ENCODE measurements at places on chromosomes 2 and 18.

DNA sequence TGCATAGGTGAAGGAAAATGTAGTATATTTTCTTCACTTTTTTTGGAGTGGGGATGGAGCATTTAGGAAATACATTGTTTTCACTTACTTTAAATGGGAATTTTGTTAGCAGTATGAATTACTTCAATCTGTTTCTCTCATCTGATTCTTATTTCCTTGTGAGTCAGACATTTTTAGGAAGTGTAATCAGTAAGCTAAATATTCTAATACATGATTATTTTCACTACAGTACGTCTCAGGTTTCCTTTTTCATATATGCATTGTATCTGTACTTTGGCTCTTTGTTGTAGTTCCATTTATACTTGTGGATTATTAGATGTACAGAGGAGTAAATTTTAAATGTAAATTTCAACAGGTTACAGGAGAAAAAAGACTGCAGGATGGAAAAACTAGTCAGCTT is 27.9 kb downstream of the GPD2 start:
- DNase-seq: no peak

DNA sequence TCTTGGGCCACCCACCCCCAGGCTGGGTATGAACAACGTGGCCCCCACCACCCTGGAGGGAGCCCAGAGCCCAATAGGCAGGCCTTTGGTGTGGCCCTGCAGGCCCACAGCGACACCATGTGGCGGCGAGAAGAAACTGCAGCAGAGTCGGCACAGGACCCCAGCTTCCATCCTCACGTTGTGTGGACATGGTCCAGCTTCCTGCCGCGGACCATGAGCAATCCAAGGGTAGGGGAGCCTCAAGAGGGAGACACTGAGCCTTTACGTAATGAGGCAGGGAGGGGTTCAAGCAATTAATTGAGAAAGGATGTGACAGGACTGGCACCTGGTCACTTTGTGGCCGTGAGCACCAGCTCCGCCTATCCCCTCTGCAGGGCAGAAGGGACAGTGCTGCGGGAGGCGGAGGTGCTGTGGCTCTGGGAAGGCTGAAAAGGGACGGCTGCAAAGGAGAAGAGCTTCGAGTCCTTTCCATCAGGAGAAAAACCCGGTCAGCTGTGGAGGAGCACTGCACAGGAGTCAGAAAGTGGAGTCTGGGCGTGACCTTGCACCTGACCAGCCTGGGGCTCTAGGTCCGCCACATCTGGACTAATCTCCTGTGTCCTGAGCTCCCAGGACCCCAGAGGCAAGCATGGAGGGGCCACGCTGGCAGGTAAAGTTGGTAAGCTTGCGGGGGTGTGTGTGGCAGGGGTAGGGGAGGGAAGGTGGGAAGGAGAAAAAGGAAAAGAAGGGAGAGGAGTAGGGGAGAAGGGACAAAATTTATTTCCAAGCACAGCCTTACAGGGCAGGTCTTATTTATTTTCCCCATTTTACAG is 44.9 kb downstream of the TMEM37 start:
- peak; percentile 73 for DNase-seq

DNA sequence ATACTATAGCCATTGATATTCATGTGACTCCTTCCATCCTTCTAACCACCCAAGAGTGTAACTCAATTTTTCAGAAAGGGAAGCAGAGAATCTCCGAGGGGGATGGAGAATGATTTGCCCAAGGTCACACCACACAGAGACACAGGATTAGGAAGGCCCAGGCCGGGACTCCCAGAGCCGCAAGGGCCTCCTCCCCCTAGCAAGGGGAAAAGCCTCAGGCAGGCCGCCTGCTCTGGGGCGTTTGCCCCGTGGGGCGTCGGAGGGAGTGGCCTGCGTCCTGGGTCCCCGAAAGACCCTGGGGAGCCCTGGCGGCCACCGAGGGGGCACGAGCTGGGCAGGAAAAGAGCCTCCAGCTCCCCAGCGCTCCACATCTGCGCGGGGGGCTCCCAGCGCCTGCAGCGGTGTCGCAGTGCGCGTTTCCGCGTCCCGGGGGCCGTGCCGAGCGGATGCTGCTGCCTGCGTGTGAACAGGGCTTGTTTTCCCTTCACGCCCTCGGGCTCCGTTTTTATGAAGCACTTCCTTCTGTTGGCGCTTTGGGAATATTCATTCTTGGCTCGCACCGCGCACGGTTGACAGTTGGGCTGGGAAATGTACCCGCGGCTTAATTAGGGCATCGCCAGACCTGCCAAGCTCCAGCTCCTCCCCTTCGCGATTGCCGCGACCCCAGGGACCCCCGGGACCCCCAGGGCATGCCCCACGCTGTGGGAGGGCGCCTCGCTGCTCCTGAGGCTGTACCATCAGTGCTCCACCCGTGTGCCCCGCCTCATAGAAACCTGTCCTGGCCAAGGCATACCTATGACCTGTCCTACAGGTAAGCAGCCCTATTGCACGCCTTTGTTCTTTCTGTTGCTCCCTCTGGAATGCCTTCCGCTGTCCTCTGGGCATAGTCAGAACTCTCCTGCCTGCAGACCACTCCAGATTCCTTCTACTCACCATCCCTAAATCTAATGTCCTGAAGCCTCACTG is 158.9 kb upstream of the GLI2 start:
- DNase-seq: peak; percentile 68

GRCh38 chr2:119338826-119339561 is 27.6 kb downstream of the C2orf76 start:
- no peak for DNase-seq

GRCh38 chr18:43875511-43875910 is 598.2 kb upstream of the SYT4 start:
- DNase-seq: no peak

GRCh38 chr2:42601076-42601475 is 32.6 kb downstream of the MTA3 start:
- DNase-seq: no peak

DNA sequence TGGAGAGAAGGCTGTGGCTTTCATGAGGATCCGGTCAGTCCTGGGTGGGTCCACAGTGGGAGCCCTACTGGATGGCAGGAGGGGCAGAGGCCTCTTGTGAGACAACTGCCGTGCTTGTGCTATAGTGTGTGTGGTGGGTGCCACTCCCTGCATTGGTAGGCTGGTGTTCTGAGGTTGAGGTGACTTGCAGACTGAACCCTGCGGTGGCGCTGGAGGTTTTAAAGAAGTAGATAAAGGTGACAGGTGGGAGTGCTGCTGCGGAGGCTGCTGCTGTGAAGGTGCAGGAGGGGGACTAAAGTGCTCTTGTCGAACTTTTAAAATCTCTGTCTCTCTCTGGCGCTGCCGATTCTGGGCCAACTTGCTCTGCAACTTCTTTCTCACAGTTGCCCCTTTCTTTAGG is 29.7 kb downstream of the INO80D start:
- DNase-seq: no peak

DNA sequence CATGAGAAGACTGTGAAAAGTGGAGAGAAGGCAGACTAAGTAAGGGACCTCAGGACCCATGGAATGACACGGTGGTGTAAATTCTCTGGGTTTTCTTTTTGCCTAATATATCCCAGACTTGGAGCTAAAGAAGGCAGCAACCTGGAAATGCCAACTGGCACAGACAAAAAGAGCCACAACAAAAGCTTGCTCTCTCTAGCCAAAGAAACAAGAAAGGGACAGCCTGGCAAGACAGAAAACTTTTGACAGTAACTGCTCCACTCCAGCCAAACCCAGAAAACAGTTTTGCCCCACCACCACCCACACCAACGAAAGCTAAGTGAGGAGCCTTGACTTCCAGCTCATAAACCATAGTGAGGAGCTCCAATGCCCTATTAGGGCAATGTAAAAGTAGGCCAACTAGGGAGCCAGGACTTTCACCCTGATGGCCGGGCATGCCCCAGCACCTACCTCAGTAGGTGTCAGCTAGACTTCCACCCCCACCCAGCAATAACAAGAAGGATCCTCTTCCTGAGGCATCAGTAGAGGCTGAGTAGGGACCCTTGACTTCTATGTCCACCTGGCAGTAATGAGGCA is 35.5 kb downstream of the PELI1 start:
- DNase-seq: no peak

DNA sequence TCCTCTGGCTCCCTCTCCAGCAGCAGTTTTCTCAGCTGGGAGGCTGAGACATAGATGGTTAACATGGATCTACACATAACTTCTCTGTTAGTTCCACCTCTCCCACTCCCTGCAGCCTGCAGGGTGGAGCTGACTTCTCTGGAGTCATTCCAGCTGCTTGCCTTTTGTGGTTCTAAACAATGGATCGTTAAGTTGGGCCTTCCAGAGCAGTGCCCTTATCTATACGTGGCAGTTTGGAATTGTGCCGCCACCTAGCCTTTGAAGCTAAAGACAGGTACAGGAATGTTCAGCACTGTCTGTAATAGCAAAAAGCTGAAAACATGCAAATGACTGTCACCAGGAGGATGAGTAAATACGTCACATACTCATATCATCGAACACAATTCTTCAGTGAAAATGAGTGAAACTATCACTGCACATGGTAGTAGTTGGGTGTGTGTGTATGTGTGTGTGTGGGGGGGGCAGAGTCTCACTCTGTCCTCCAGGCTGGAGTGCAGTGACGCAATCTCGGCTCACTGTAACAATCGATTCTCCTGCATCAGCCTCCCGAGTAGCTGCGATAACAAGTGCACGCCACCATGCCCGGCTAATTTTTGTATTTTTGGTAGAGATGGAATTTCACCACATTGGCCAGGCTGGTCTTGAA is 50.3 kb downstream of the SH2D6 start:
- peak; percentile 90 for DNase-seq

DNA sequence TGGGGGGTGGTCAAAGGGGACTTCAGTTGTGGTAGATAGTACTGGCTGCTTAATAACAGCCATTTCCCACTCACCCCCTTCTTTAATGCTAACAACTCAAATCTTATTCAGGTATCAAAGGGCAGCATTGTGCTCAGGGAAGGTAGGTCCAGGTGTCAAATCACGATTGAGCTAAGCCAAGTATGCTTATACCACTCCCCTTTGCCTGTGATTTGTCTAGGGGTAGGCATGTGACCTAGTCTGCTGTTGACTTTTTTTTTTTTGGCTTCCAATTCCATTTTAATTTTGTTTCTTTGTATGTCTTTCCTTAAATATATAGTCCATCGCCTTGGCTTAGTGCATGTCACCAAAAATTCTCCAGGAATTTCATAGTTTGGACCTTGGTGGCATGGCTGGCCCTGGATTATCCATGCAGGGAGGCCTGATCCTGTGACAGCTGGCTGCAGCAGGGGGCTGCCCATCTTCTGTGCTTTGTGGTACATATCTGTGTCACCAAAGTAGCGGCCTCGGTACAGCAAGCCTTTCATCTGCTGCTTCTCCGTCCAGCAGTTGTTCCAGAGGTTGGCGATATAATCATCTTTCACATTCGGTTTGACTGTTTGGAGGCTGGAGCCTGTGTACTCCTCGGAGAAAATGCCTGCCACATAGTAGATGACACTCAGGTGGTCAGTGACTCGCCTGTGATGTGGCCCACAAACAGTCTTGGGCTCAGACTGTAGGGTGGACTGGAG is 68.1 kb upstream of the SPRED2 start:
- DNase-seq: no peak

DNA sequence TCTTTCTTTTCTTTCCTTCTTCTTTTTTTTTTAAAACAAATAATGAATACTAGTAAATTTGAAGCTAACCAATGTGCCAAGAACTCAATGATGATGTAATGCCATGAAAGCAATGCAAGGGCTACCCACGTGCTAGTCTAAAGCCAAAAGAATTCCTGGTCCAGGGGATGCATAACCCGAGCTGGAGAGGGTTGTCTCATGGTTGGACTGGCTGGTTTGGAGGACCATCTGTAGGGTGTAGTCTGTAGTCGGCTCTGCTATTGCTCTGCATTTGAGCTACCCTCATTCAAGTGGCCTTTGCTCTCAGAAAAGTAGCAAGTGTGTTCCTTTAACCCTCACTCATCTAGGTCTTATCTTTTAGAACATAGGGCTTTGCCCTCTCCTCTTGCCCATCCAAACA is 469.6 kb upstream of the CELF4 start:
- no peak for DNase-seq

GRCh38 chr18:74063557-74063956 is 84.1 kb downstream of the FBXO15 start:
- no peak for DNase-seq

GRCh38 chr2:180450841-180451240 is 443.7 kb upstream of the CWC22 start:
- no peak for DNase-seq

- DNase-seq: no peak
Measured at GRCh38 chr2:70471129-70471528, 82.5 kb downstream of the TGFA start.

DNA sequence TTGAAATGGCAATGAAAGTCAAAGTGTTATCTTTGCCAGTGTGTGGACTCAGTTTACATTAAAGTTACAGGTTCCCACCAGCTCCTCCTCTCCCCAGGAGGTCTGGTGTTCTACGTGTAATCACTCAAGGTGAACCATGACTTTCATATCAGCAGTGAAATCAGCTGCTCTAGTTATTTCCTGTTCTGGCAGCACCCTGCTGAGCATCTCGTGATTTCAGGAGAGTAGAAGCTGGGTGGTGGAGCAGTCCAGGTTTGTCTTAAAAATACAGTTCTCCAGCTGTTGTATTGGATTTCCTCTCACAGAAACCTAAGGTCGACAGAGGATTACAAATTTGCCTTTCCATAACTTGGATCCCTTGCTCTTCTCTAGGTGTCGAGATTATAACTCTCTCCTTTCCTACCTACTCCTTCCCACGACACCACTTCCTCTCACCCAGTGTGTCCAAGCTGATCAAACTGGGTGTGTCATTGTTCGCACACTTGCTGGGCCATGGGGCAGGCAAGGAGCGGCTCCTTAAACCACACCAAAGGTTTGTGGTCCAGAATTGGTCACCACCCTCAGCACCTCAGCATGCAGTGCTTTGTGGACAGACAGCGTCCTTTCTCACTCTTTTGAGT is 13.0 kb upstream of the ARHGAP25 start:
- DNase-seq: no peak

GRCh38 chr2:204730603-204731002 is 185.3 kb downstream of the PARD3B start:
- no peak for DNase-seq

- DNase-seq: peak; percentile 65
Measured at GRCh38 chr2:153519257-153519875, 40.8 kb upstream of the RPRM start.

- DNase-seq: no peak
Measured at GRCh38 chr2:43701111-43701510, 24.9 kb upstream of the C1GALT1C1L start.

- DNase-seq: no peak
Measured at GRCh38 chr2:191087311-191087710, 63.5 kb downstream of the STAT4 start.

Measured in NCI-H526 (cell line).